Activated T-cell treated with anti-CD3 and anti-CD28 coated beads, Interleukin-2, amount 50 U/mL, for 24 hours (primary cell): ENCODE measurements at places on chromosomes 4 and X.

- DNase-seq = peak; percentile 50
Measured at GRCh38 chr4:153114771-153115321, 89.4 kb upstream of the TRIM2 start.

GRCh38 chr4:8307714-8308113 is 38.2 kb downstream of the HTRA3 start:
- no peak for DNase-seq

GRCh38 chr4:38539501-38539900 is 124.5 kb upstream of the KLF3 start:
- no peak for DNase-seq

GRCh38 chr4:115763051-115763450 is 649.6 kb upstream of the NDST4 start:
- no peak for DNase-seq

DNA sequence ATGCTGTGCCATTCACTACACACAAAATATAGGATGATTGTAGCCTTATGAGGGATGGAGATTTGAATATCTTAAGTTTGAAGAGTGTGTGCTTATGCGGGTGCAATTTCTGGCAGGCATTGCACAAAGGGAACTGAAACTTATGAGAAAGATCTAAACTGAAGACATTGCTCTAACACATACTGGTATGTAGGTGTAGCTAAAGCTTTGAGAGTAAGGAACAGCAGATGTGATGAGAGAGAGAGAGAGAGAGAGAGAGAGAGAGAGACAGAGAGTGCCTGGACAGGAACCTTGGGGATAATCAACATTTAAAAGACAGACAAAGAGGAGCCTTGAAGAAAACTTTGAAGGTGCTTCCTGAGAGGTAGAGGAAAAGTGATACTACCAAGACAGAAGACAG is 379.7 kb downstream of the SPRY1 start:
- DNase-seq = no peak

- no peak for DNase-seq
Measured at GRCh38 chr4:159369256-159369655, 266.4 kb downstream of the RAPGEF2 start.

- DNase-seq = no peak
Measured at GRCh38 chrX:48509245-48509590, 426 bp downstream of the PORCN start.

- no peak for DNase-seq
Measured at GRCh38 chr4:183455431-183456195, 11.2 kb downstream of the CDKN2AIP start.

- DNase-seq = no peak
Measured at GRCh38 chr4:89152972-89153371, 41.6 kb downstream of the TIGD2 start.

DNA sequence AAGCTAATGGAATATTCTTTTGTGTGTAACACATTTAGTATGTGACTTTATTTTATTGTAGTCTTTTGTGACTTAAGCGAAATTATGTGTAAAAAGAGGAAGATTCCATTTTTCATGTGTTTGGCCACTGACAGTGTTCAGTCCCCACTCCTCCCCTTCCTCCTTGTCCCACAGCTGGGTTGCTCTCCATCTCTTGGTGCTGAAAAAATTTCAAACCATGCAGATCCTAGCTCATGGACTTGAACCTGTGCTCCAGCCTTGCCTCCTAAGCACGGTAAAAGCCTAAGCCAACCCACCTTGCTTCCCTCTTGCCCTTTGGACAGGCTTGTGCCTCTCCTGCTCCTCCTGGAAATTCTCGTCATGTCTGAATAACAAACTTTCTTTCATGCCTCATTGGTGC is 2008.5 kb upstream of the TENM3 start:
- no peak for DNase-seq

DNA sequence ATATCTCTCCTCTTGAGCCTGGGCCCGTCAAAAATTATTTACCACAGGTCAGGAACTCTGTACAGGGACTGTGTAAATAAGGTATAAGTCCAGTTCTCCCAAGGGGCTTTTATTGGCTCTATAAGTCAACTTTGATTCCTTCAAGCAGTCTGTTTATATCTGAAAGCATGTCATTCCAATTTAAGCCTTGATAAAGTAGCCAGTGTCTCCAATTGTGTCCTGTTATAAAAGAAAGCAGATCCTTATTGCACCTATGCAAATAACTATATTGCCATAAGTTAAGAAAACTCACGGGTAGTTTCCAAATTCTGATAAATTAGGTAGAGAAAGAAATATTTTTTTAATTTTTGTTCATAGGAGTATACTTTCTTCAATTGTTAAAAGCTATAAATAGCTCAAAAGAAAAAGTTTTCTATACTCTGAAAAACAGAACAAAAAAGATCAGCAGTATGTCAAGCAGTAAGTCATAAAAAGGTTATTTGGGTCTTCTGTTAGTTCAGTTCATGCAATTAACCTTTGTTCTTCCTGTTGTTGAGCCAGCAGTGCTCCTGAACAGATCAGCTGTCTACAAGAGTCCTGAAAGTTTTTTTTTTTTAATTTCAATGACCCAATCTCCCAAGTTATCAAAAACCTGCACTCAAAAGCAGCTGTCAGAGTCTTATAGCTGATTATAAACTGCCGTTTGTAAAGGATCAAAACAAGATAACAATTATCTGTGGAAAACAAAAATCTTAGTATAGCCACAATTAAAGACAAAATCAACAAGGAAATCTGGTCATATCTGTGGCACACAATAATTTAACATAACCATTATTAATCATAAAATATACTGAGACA is 178.4 kb upstream of the GALNT7 start:
- no peak for DNase-seq

DNA sequence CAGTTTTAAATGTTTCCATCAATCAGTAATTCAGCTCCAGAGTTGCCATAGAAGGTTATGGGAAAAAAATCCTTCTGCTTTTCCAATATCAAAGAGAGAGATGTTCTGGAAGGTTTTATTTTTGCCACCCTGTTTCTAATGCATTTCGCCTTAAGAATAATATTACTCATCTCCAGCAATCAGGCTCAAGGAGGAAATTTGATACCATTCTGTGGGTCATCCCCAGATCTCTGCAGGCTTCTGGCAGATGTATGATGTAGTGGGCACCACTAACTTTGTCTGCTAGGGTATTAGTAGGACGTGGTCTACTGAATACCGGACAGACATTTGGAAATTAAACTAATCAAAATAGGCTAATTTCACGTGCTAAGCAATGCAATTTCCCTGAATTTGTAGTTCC is 645.4 kb upstream of the TENM3 start:
- DNase-seq = no peak

- DNase-seq = no peak
Measured at GRCh38 chr4:15339737-15340136, 88.1 kb upstream of the C1QTNF7 start.

DNA sequence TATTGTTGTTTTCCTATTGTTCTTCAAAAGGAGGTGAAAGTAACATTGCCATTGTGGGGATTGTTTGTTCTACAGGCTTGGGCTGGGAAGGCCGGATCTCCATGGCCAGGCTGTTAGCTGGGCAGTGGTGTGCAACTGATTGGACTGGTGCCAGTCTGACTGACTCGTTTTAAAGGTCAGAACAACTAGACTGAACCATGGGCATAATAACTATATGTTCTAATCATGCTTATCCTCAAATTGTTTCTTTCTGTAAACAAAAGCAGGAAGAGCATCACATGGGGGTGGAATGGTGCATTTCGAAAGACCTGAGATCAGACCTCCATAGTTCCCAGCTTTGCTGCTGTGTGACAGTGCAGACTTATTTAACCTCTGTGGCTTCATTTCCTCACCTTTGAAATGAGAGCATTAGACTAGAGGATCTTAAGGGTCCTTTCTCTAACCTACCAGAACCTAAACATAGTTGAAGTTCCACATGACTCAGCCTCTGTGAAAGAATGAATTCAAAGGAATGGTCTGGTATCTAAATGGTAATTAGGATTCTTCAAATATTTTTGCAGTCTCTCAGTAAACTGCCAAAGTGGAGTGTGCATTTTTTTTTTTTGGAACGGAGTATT is 66.7 kb upstream of the PGRMC2 start:
- DNase-seq = no peak

DNA sequence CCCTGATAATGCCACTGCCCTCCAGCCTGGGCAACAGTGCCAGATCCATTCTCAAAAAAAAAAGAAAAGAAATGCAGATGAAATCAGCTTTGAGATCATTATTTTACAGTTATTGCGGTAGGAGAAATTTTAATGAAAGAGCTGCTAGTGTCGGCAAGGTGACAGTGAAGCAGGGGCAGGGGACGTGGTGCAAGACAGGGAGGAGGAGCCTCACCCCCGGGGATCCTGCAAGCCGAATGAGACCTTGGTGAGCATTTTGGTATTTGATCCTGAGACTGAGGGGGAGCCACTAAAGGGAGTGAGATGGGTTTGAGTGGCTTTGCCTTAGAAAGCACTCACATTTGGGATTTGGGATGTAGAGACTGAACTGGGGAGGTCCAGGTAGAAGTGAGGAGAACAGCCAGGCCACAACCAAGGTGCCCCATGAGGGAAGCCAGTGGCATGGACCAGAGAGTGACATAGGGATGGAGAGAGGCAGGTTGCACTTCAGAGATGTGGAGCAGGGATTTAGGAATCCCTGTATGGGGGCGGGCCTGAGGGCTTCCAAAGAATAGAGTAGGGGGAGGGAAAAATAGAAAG is 23.6 kb downstream of the RBM10 start:
- DNase-seq = no peak

GRCh38 chr4:121400632-121401031 is 19.8 kb upstream of the QRFPR start:
- DNase-seq = no peak

- DNase-seq = no peak
Measured at GRCh38 chrX:102978594-102978993, 41.5 kb downstream of the RAB40AL start.

- DNase-seq = peak; percentile 76
Measured at GRCh38 chr4:151801547-151802516, 41.0 kb upstream of the GATB start.

DNA sequence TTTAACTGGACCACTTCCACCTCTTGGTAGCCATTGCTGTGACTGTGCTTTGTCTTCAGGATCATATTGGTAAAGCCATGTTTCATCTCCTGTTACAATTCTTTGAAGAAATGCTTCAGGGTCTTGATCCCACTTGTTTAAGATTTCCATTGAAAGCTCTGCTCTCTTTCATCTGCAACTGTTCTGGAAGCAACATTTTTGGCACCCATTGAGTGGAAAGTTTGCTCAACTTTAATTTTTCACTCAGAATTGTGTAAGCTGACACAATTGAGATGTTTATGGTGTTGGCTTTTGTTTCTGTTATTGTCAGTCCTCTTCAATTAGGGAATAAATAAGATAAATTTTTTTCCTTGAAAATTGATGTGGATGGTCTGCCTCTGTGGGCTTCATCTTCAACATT is 237.4 kb downstream of the MAPK10 start:
- no peak for DNase-seq

- DNase-seq = no peak
Measured at GRCh38 chr4:81220271-81220670, 5.2 kb upstream of the PRKG2 start.

GRCh38 chr4:117063961-117064696 is 21.2 kb downstream of the TRAM1L1 start:
- no peak for DNase-seq

DNA sequence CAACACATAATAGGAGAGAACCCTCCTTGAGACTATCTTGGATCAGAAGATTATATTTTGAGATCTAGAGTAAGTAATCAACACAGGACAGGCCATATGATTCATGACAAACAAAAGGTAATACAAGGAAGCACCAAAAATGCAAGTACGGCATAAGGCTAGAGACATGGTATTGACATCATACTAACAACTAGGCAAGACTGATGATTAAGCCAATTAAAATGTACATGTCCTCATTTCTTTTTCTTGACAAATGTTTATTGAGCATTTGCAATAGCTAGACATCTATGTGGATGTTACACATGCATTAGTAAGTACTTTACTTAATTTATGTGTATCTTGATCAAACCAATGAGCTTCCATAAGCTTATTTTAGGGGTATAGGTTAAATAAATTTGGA is 695.7 kb upstream of the GALNTL6 start:
- no peak for DNase-seq

DNA sequence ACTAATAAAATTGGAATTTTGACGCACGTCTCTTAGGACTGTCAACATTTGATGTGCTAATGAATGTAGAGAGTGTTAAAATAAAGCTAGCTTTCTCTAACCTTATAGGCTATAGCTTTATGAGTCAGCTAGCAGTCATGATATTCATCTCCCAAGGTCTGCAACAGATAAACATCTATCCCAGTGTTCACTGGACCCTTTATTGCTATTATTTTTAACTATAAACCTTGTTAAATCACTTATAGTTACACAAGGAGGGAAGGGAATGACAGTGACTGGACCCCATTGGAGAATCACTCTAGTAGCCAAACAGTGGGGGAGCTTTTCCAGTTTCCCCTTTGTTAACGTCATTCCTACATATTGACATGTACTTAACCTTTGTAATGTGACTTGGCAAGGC is 67.9 kb upstream of the SHISA3 start:
- DNase-seq = no peak

GRCh38 chr4:181138116-181138515 is 1105.1 kb upstream of the TENM3 start:
- no peak for DNase-seq

GRCh38 chr4:16206848-16207247 is 19.4 kb downstream of the TAPT1 start:
- DNase-seq = no peak
